ENCODE measurements at places on chromosomes 1 and 21. TPM values are rescaled to one million over a fixed set of nuclear protein-coding genes. Genes with fewer than 3 reads are reported as not detected.

The CASZ1 gene
- 2.9 TPM for total RNA-seq

The SPRR1B gene
- not detected for total RNA-seq

The TRIM46 gene
- total RNA-seq: 5.8 TPM

The TMPRSS3 gene
- 134 TPM for total RNA-seq

The ARHGAP29 gene
- not detected for total RNA-seq

The LTN1 gene
- 28.0 TPM for total RNA-seq

The C21orf91 gene
- 32.5 TPM for total RNA-seq

The SYT2 gene
- total RNA-seq: not detected

The IL10 gene
- not detected for total RNA-seq

The HSD11B1 gene
- total RNA-seq: 0.47 TPM

The LCE1B gene
- total RNA-seq: not detected

The DMRTA2 gene
- total RNA-seq: not detected

The RGS18 gene
- total RNA-seq: not detected

The AXDND1 gene
- total RNA-seq: 1.5 TPM

The ILDR2 gene
- 15.1 TPM for total RNA-seq

The FALEC gene
- total RNA-seq: not detected

The GPATCH3 gene
- 9.6 TPM for total RNA-seq

The HPDL gene
- total RNA-seq: 39.8 TPM

The FGR gene
- total RNA-seq: 0.56 TPM

The KCNJ9 gene
- not detected for total RNA-seq

The OR14K1 gene
- total RNA-seq: not detected

The GCSAML gene
- total RNA-seq: 0.27 TPM

The NPHS2 gene
- not detected for total RNA-seq

The SLAMF1 gene
- 67.8 TPM for total RNA-seq

The RGS1 gene
- 29.4 TPM for total RNA-seq

The CD34 gene
- 0.04 TPM for total RNA-seq

The MANEAL gene
- 1.4 TPM for total RNA-seq

The CD2 gene
- total RNA-seq: 217 TPM

The FBXO2 gene
- total RNA-seq: 1.7 TPM

The PPIAL4G gene
- total RNA-seq: 0.07 TPM

The PRAMEF8 gene
- total RNA-seq: not detected

The TMEM269 gene
- 0.22 TPM for total RNA-seq

The LCE1F gene
- not detected for total RNA-seq

The CFHR5 gene
- not detected for total RNA-seq

The PAPPA2 gene
- total RNA-seq: 0.13 TPM

The OR2L5 gene
- total RNA-seq: not detected

The CA6 gene
- total RNA-seq: 3.9 TPM

The TNFSF4 gene
- 1.5 TPM for total RNA-seq

All from activated CD8-positive, alpha-beta T cell treated with anti-CD3 and anti-CD28 coated beads for 36 hours (primary cell).